ENCODE measurements at places on chromosomes 5 and 9.

DNA sequence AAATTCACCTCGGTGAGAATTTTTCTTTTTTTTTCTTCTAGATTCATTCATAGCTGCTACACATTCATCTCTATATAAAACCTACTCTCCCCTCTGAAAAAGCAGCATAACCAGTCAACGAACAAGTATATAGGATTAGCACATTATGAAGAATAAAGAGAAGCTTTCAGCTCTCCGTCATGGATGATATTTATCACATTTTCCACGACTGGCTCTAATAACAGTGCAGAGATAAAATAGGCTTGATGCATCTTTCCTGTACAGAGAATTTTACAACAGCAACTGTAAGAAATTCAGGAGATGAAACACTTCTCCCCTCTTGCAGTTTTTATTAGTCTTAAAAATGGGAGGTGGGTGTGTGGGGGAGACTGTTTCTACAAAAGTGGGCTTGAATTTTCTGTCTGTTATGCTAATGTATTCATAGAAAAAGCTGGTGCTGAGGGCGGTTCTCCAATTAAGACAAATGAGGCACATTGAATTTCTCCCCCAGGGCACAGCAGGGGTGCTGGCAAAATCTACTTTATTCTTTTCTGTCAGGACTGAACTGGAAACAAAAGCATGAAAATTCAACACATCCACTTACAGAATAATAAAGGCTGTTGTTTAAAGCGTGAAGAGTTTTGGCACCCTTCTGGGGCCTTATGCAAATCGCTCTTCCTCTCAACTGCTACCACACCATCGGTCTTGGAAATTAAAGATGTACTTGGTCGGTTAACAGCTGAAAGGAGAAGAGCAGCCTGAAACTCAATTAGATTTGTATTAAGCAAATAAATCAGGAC is 233.9 kb upstream of the ZNF608 start:
- no peak for DNase-seq

- no peak for DNase-seq
Measured at GRCh38 chr5:81269751-81270393, 31.5 kb upstream of the ZCCHC9 start.

GRCh38 chr5:52945040-52945439 is 44.1 kb upstream of the ITGA2 start:
- no peak for DNase-seq

GRCh38 chr5:168109441-168109840 is 182.0 kb upstream of the WWC1 start:
- no peak for DNase-seq

- DNase-seq: no peak
Measured at GRCh38 chr5:122699201-122699600, 75.7 kb upstream of the SNX2 start.

DNA sequence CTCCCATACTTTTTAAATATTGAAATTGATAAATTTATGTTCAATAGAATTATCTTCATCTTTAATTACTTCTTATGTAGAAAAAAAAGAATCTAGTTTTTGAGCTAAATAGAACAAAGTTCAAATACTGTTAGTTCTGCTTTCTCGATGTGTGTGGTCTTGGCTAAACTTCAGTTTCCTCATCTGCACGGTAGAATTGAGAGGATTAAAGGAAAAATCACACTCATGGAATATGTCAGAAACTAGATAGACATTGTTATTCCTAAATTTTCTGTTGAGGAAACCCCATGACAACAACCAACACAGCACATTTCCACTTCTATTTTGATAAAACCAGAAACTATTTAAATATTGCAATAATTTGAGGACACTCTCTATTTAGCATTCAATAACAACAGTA is 100.3 kb downstream of the MUSK start:
- DNase-seq: no peak

- DNase-seq: no peak
Measured at GRCh38 chr5:34930462-34930844, 1.1 kb downstream of the DNAJC21 start.

GRCh38 chr9:91844190-91844589 is 105.8 kb downstream of the ROR2 start:
- DNase-seq: no peak

DNA sequence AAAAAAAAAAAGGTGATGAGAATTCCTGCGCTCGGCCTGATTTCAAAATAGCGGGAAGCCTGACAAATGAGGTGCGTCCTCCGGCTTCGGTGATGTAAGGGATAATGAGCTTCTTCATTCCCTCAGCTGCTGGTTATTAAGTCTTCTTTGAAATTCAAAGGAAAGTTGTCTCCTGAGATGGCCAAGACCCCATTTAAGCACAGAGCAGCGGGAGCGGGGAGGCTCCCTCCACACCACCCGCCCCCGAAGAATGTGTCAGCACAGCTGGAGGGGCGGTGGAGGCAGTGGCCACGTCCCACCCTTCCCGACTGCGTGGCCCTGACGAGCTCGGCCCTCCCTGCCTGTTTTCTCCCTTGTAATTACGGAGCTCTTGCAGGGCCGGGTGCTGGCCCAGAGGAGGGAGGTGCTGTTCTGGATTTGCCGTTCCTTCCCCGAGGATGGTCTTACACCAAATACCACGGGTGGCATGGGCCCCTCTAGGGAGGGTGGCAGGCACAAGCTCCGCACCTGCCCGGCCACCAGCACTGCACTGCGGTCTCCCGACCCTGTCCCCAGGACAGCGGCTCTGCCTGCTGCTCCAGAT is 31.0 kb downstream of the SLC9A3 start:
- DNase-seq: no peak

- no peak for DNase-seq
Measured at GRCh38 chr9:106438928-106439327, 424.0 kb upstream of the ZNF462 start.

- no peak for DNase-seq
Measured at GRCh38 chr9:2755285-2755684, 38.0 kb downstream of the KCNV2 start.

DNA sequence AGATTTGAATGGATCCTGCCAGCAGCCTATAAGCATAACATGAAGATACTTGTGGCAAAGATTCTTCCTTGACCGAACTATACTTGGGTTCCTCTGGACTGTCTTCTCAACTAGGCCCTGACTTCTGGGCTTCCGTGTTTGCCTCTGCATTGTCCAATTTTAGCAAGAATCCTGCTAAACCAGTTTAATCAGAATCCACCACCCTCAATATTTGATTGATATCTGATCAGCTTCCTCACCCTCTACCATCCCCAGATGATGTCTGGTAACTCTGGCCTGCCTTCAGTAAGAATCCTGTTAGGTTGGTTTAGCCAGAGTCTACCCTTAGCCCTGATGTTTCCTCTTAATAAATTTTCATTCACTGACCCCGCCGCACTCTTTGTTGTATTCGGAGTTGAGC is 54.4 kb upstream of the GALNT10 start:
- no peak for DNase-seq

DNA sequence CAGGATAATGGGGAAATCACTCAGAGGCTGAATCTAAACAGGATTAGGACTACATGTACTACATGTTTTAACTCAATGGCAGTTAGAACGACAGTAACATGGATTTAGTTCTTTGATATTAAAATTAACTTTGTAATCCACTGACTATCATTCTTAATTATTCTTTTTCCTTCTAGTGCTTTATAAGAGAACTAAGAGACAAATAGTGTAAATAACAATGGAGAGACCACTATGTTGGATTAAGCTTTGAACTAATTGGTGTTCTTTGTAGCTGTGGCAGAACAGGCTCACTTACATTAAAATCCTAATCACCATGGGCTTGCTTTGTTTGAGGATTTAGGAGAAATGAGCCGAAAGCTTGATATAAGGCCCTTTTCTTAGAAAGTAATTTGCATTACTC is 18.8 kb downstream of the NMRK1 start:
- no peak for DNase-seq

GRCh38 chr5:74126294-74126693 is 500.3 kb downstream of the ARHGEF28 start:
- no peak for DNase-seq

- no peak for DNase-seq
Measured at GRCh38 chr5:11792621-11793020, 111.6 kb downstream of the CTNND2 start.

DNA sequence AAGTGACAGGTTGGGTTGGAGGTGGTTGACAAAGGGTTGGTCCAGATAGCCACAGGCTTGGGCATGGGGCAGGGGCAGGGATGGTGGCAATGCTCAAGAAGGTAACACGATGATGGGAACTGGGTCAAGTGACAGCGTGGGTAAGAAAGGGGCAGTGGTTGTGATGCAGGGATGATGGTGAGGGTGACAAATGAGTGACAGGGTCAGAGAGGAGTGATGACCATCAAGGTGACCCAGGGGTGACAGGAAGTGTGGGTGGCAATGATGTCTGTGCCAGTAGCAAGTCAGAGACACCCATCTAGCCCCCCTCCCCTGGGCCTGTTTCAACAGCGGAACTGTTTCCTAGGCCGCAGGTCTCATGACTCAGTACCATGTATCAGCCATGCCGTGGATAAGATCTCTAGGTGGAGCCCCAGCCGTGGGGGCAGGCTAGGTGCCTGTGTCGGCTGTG is 20.5 kb downstream of the AQP3 start:
- no peak for DNase-seq

All from activated CD8-positive, alpha-beta memory T cell treated with anti-CD3 and anti-CD28 coated beads for 1 hour (primary cell).